ENCODE measurements at places on chromosomes 13 and 19.

DNA sequence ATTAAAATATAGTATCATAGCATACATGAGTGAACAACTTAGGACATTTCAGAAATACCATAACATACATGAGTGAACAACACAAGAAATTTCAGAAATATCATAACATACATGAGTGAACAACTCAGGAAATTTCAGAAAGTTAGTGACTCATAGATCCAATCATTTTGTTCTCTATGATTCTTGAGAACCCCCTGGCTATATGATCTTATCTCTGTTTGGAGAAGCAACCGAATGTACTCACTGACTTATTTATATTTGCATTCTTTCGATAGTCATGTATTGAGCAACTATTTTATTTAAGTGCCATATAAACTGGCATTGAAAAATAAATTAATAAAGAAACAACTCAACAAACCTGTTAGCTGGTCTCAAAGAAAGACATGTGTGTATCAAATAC, 251.1 kb downstream of the EFNB2 start:
- no peak for DNase-seq

DNA sequence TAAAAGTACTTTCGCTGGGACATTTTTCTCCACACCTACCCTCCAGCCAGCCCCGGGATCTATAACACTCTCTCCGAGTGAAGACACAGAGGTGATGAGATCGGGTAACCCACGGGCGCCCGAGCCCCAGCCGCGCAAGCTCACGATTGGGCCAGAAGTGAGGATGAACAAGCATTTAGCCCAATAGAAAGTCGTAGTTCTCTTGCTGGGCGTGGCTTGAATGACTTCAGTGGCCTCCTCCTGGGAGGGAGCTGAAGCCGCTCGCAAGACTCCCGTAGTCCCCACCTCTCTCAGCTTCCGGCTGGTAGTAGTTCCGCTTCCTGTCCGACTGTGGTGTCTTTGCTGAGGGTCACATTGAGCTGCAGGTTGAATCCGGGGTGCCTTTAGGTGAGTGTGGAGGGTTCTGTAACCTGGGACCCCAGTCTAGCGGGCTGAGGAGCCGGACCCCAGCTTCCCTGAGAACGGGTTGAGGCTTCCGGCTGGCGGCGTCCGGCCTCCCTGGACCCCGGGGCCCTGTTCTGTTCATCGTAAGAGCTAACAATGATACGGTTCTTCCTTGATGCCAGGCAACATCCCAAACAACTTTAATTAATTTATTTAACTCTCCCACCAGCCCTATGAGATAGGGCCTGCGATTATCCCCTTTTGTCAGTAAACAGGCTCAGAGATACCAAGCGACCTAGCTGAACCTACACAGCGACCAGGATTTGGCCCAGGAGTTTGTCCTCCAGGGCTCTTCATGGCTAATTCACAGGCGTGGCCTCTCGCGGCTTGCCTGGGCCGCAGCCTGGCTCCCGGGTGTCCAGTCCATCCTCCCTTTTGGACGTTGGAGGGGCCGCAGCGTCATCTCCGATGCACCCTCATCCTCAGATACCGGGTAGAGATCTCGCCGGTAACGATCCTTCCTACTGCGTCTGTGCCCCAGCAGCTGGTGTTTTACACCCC, at the start of gene COX6B1:
Gene COX6B1, plus strand, starts transcription at position 307 of the 945 bp plus-strand sequence. CDS start 2,921 bp downstream, outside the sequence.
- DNase-seq: peak; percentile 65

DNA sequence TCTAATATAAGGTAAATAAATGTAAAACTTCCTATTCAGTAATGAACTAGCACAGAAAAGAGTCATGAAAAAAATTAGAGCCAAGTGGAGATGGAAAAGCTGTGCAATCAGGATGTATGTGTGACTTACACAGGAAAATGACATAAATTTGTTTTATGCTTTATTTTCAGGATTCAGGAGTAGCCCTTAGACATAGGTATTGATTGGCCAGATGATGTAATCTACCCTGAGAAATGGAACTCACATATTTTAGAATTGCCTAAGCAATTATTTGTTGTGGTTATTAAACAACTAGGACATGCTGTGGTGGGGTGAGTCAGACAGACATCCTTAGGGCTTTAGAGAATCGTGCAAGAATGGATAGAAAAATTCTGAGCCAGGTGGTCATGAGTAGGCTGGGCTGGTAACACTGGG, 110.6 kb downstream of the PCDH9 start:
- no peak for DNase-seq

DNA sequence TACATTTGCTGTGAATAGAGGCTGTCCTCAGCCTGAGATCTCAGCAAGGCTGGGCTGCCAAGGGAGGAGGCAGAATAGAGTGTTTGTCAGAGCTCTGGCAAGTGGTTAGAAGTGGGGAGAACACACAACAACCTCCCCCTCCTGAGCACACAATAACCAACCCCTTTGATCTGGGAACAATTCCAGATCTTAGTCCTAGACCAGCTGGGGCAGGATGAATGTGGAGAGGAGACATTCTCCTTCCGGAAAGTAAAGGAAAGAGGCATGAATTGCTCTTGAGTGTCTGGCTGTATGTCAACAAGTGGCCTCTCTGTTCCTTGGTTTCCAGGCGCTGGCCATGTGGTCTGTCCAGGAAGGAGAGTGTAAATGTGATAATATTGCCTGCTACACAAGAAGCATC, 114.9 kb upstream of the TMTC4 start:
- DNase-seq: no peak

- DNase-seq: no peak
Observed at GRCh38 chr13:23945612-23946011, 48.3 kb upstream of the C1QTNF9B start.

GRCh38 chr19:18433015-18433691, 4.8 kb downstream of the ISYNA1 start:
- no peak for DNase-seq

DNA sequence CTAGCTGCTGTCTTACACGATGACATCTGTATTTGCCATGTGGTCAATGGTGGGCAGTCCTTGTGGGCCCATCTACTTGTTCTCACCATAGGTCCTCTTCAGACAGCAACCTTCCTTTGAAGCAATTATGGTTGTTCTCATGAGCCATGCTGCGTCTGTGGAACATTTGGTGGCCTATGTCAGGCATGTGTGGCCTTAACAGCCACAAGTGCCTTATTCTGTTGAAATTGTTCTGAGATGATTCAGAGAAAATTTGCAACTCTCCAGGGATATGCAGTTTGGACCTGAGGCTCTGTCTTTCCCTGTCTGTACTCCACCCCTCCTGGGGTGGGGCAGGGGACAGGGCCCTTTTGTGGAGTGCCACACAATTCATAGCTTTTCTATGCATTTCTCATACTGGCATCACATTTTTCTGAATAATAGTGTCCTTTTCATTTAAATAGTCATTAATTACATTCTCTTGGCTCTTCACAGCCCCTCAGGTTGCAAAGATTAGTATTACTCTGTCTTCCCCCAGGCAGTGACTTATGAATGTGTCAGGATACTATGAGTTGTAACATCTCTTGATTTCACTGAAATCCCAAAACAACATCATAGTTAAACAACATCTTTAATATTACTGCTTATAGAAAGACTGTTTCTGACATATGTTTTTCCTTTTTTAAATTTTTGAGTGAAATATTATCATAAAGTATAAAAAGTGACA, 102.1 kb downstream of the ITGBL1 start:
- no peak for DNase-seq

DNA sequence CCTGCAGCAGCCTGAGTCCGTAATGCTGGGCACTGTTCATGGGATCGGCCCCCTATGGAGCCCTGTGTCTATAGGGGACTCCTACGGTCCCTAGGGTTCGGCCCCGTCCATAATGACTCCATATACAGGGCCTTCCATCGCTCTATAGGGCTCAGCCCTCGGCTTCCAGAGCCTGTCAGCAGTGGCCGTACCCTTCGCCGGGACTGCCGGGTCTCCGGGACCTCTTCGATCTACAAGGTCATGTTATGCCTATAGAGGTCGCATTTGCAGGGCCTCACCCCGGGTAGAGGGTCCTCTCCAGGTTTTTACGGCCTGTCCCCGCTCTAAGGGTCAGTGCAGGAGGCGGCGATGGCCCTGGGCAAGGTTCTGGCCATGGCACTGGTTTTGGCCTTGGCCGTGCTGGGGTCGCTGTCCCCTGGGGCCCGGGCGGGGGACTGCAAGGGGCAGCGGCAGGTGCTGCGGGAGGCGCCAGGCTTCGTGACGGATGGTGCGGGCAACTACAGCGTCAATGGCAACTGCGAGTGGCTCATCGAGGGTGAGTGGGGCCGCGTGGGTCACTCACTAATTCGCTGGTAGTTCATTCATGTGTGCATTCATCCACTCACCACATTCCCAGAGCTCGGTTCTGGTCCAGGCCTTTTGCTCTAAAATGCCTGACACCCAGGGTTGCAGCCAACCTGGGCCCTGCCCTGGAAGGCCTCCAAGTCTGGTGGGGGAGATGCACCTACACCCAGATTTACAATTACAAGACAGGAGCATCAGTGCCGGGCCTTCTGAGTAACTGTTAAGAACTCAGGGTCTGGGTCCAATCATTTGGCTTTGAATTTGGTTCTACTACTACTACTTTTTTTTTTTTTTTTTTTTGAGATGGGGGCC, 699 bp downstream of the MEGF8 start:
- no peak for DNase-seq

- no peak for DNase-seq
Observed at GRCh38 chr19:55027472-55028337, 10.4 kb downstream of the GP6 start.

DNA sequence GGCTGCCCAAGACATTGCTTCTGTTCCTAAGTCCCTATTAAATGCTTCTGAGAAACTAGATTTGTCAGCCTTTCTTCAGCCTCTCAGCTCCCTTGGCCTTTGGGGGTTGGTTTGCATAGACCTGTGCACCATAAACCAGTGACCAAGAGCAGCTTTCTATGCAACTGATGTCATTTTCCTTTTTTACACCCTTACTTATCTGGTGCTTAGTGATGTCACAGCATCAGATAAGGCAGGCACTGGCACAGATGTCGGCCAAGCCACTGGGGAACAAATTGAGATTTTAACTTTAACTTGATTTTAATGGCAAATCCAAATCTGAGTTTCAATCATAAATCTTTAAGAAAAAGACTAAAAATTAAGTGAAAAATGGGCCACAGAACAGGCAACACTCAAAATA, 59.8 kb downstream of the RUBCNL start:
- no peak for DNase-seq

All from activated gamma-delta T cell (primary cell).